ENCODE measurements at places on chromosomes 6 and 20.
A peak's percentile ranks its signal among the peaks of the same experiment; 100 is the strongest.

GRCh38 chr6:80767808-80768207, 661.3 kb downstream of the BCKDHB start:
- DNase-seq, result no peak

DNA sequence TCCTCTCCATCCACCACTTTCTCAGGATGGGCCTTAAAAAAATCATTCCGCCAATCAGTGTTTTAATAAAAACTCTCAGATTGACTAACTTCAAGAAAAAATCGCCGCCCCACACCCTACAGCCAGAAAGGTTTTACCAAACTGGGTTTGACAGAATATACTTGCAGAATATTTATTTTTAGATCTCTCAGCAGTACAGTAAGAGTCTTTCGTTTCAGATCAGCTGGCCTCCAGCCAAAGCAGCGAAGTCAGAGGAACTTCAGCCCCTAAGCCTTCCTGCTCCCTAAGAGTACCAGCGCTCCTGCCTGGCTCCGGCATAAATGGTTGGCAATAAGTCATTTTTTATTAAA, 24.7 kb downstream of the TBC1D7 start:
- DNase-seq, result no peak

- peak; percentile 43 for DNase-seq
These were observed 764 bp downstream of the ZNF292 start for GRCh38 chr6:87155842-87156815.

- DNase-seq, result no peak
These were observed 322.4 kb downstream of the TFAP2B start for GRCh38 chr6:51141080-51141479.

DNA sequence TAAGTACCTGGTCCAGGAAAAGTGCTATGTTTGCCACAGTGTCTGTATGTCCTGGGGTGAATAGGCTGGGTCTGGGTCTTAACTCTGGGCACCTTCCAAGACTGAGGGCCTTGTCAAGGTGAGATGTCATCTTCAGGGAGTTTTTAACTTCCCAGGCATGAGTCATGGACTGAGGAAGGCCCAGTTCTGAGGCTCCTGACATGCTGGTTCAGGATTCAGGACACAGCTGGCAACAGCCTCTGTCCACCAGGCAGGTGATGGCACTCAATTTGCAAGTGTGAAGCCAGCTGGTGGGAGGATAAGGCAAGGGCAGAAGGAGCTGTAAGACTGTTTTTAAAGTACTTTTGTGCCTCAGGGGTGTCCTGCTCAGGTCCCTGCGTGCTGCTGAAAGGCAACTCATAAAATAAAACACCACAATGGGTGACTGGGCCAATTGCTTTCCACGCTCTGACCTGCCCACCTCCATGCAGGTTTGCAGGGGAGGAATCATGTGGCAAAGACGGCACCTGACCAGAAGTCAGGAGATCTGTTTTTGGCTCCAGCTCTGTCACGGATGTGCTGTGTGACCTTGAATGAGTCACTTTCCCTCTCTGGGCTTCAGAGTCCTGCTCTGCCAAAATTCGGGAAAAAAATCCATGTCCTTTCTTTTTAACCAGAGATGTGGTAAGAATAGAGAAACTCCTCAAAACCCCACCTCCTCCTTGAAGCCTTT, 4.9 kb upstream of the PACSIN1 start:
- DNase-seq, result no peak

- no peak for DNase-seq
These were observed 547.6 kb downstream of the HAO1 start for GRCh38 chr20:7392542-7393206.

DNA sequence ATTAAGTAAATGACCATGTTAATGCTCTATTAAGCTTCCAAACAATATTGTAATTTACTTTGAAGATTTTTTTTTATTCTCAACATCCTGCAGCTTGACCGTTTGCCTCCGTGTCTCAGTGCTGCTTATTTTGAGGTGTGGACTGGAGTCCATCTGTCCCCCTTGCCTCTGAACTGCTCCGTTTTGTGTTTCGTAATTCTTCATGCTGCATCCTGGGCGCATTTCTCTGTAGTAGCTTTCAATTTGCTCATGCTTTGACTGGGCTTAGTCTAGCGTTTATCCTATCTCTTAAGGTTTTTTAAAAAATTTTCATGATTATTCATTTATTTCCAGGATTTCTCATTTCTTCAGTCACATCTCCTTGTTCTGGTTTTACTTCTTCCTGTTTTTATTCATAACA, 37.8 kb downstream of the PTPN1 start:
- DNase-seq, result no peak

- DNase-seq, result peak; percentile 69
These were observed 43.1 kb upstream of the NEDD9 start for GRCh38 chr6:11275598-11275997.

- no peak for DNase-seq
These were observed 45.3 kb upstream of the HDDC2 start for GRCh38 chr6:125346926-125347563.

DNA sequence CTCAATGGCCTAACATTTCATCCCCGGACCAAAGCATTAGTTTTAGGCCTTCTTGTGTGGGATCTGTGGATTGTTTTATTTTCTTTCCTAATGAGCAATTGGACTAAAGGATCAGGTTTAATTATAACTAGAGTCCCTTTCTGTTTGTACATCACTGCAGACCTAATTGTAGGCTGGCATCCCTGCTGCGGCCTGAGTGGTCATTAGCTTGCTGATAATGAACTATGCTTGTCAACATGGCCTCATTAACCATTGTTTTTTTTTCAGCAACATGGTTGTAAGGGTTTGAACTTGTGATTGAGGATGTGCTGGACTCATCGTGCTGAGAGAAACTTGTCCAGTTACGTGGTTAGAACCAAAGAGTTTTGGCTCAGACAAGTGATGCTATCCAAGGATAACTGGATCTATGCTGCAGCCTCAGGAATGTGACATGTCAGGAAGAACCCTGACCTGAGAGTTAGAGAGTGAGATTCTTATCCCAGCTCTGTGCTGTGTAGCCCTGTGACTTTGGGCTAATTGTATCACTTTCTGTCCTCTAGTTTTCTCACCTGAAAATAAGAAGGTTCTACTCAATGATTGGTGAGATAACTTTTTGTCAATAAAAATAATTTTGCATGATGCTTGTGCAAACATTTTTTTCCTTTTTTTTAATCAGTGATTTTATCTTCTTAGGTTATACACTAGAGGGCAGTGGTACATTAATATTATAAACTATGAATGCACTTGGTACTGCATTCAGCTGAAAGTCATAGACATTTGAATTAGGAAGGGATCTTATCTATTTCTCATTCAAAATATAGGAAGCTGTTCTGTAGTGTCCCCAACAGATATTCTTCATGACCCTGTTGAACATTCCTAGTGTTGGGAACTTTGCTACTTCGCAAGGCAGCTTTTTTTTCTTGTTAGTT, 140.9 kb downstream of the RNF144B start:
- DNase-seq, result peak; percentile 32

GRCh38 chr6:39471954-39472659, 149.6 kb upstream of the KCNK16 start:
- no peak for DNase-seq

- no peak for DNase-seq
These were observed 74.7 kb upstream of the MAFB start for GRCh38 chr20:40763646-40764295.

- DNase-seq, result no peak
These were observed 62.3 kb downstream of the PAX1 start for GRCh38 chr20:21767739-21768223.

DNA sequence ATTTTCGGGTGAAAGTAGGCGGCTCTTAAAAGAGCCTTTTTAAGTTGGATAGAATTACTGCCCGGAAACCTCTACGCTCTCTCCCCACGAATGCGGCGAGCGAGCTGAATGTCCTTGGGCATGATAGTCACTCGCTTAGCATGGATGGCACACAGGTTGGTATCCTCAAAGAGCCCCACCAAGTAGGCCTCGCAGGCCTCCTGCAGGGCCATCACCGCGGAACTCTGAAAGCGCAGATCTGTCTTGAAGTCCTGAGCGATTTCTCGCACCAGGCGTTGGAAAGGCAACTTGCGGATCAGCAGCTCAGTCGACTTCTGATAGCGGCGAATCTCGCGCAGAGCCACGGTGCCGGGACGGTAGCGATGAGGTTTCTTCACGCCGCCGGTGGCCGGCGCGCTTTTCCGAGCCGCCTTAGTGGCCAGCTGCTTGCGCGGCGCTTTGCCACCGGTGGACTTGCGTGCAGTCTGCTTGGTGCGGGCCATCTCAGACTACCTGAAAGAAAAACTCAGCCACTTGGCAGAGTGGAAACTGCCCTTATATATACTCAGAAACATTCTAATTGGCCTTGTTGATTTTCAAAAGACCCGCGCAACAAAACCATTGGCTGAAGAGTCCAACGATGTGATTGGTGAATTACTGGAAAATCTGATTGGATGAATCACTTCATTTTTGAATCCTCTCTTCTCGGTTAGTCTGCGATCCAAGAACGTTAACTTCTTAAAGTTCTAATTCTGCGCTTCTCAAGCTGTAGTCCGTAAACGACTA, 93.9 kb upstream of the BTN3A2 start:
- no peak for DNase-seq

- no peak for DNase-seq
These were observed 57.3 kb downstream of the EYA2 start for GRCh38 chr20:46951840-46952497.

- DNase-seq, result peak; percentile 4
These were observed 7.8 kb downstream of the KCNG1 start for GRCh38 chr20:51014797-51015722.

DNA sequence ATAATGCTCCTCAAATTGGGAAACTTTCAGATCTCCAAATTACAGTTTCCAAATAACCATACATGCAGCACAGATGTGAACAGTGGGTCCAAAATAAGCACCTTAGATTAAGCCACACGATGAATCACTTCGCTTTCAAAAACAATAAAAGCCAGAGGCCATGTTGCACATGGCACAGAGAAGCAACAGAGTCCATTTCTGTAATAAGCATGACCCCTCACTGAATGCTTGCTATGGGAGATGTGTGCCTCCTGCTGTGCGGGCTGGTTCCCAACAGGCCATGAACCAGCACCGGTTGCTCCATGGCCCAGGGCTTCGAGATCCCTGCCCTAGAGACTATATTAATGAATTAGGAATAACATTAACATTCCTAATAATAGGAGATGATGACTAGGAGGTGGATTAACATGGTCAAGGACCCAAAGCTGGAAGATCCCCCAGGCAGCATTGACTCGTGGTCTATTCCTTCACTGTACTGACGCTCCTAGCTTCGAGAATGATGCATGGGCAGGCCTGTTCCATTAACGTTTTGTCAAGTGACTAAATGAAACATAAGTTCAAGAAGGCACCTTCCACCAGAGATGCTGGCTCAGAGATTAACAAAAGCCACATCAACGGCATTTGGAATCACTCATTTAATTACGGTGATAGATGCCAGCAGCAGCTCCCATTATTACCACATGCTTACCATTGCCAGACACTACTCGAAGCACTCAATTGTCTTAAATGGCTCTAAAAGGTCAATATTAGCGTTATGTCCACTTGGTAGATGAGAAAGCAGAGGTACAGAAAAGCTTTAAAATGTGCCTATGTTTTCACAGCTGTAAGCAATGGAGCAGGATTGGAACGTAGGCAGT, 470.6 kb upstream of the AGPAT4 start:
- no peak for DNase-seq

GRCh38 chr6:30348957-30349356, 4.0 kb downstream of the RPP21 start:
- no peak for DNase-seq

DNA sequence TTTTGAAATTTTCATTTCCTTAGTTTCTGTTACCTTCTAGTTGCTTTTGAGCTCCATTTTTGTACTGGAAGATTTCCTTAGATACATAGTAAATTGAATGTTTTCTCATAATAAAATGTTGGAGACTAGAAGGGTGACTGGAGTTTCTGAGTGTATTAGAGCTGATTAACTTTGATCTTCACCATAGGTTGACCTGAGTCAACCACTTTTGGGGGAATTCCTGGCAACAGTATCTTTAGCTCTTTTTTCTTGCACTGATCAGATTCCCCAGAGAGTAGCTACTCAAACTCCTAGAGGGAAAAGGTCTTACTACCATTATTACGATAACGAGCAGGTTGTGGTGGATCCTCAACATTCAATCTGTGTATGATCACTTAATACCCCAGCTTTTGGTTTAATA, 72.7 kb downstream of the KHDC1L start:
- no peak for DNase-seq

DNA sequence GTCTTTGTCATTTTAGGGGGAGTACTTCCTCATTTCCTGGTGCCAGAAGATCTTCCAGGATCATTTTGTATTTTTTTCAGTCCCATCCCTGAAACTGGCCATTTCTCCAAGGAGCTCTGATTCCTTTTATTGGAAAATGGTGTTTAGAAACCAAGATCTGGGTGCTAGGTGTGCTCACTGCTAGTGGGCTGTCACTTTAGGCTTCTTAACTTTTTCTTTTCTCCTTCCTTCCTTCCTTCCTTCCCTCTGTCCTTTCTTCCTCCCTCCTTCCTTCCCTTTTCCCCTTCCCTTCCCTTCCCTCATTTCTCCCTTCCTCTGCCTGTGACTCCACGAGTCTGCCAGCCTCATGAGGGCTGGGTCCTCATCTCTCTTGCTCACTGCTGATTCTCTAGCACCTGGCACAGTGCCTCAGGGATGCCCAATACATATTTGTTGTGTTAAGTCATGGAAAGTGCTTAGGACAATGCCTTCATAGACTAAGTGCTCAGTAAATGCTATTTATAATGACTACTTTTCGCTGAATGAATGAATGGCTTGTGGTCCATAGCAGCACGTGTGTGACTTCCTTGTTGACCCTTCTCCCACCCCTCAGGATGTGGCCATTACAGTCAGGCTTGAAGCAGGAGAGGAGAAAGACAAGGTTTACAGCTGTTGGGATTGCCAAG, 36.9 kb downstream of the APCDD1L start:
- no peak for DNase-seq

- peak; percentile 69 for DNase-seq
These were observed 188.2 kb upstream of the PREP start for GRCh38 chr6:105591053-105591452.

DNA sequence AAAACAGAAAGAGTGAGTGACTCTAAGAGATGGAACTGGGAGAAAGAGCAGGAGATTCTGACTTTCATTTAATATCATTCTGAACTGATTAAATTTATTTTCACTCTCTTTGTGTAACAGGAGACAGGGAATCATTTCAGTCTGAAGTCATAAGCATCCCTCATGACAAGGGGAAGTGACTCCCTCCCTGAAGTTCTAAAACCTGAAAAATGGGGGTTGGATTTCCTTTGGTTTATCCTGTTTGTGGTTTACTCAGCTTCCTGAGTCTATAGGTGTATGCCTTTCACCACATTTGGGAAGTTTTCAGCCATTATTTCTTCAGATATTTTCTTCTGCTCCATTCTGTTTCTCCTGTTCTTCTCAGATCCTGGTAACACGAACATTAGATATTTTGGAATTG, 3.4 kb upstream of the FKBP1A start:
- DNase-seq, result no peak

- peak; percentile 82 for DNase-seq
These were observed at the start of gene EDN1 for GRCh38 chr6:12289933-12290820. Gene EDN1, plus strand, starts transcription at chr6:12290361. Its CDS starts 269 bp downstream, at chr6:12290630.

DNA sequence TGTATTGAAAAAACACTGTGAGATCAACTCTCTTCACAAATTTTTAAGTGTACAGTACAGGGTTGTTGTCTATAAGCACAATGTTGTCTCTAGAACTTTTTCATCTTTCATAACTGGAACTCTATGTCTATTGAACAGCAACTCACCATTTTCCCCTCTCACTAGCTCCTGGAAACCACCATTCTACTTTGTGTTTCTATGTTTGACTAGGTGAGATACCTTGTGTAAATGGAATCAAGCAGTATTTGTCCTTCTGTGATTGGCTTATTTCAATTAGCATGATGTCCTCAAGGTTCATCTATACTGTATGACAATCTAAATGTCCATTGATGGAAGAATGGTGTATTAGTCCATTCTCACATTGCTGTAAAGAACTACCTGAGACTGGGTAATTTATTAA, 210.1 kb upstream of the FUT9 start:
- no peak for DNase-seq
